Activated CD8-positive, alpha-beta T cell treated with anti-CD3 and anti-CD28 coated beads for 36 hours (primary cell): ENCODE measurements at places on chromosomes 4 and X.
A peak's percentile ranks its signal among the peaks of the same experiment; 100 is the strongest.

DNA sequence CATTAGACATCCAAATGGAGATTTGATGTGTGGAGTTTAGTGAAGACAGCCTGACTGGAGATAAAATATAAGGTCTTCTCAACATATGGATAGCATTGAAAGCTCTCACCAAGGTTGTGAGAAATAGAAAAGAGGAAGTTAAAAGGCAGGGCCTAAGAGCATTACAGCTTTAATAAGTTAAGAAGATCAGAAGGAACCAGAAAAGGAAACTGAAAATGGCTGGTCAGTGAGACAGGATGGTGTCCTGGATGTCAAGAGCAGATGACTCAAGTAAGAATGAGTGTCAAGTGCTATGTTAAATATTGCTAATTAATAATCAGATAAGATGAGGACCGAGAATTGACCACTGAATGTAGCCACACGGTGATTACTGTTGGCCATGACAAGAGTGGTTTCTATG is 642.9 kb downstream of the STPG2 start:
- H3K4me3 ChIP-seq = no peak overlapping the region
- no peak for DNase-seq
- no peaks in the 10 kb centered on the region for H3K4me1 ChIP-seq
- H3K27me3 ChIP-seq = no peaks in the 10 kb centered on the region
- H3K27ac ChIP-seq = no peak overlapping the region

- no peaks in the 10 kb centered on the region for H3K36me3 ChIP-seq
- H3K4me1 ChIP-seq = no peaks in the 10 kb centered on the region
- DNase-seq = no peak
- H3K27ac ChIP-seq = no peak overlapping the region
- no peaks in the 10 kb centered on the region for H3K27me3 ChIP-seq
- no peak overlapping the region for H3K4me3 ChIP-seq
Measured at GRCh38 chrX:151984328-151984727, 9.9 kb upstream of the GABRE start.

- H3K4me1 ChIP-seq = no peaks in the 10 kb centered on the region
- H3K4me3 ChIP-seq = no peak overlapping the region
- DNase-seq = no peak
- H3K27ac ChIP-seq = no peak overlapping the region
- no peaks in the 10 kb centered on the region for H3K36me3 ChIP-seq
Measured at GRCh38 chr4:35562861-35563260, 681.5 kb downstream of the ARAP2 start.

- H3K27me3 ChIP-seq = no peaks in the 10 kb centered on the region
- H3K4me3 ChIP-seq = no peak overlapping the region
- H3K36me3 ChIP-seq = peaks cover 14% of the 10 kb centered on the region
Measured at GRCh38 chr4:56940971-56941370, 33.3 kb downstream of the REST start.

DNA sequence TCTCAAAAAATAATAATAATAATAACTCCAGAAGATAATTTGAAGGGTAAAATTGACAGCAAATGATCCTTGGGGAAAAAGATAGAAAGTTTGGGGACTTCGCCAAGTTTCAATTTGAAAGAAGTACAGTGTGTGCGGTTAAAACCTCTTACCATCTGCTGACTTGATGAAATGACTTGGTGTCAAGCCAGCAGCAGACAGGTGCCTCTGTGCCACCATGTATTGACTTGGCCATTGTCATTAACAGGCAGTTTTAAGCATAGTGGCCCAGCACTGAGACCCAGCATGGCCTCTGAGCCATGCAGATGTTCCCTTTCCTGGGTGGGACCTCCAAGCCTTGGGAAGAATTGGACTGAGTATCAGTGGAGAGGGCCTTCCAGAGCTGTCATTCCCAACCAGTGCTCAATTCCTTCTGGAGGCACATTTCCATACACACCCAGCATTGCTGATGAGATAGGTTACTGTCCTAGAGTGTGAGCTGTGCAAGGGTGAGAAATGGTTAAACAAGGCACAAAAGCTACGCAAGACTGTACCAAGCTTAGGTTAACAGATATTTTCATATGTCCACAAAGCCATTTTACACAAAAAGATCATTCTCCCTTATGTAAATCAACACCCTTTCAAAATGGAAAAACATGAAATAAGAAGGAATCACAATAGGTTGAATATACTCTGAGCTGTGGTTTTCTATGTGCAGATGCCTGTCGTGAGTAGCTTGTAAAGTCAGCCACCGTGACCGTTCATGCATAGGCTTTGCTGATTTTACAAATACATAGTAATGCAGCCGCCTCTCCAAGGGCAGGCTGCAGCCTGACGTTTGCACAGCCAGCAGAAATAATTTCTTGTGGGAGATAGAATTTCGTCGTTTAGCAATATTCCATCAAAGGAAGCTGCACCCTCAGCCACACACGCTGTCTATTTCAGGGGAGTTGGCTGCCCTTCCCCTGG is 59.4 kb upstream of the FBXW7 start:
- H3K27ac ChIP-seq = no peak overlapping the region
- H3K27me3 ChIP-seq = peaks cover 9% of the 10 kb centered on the region
- H3K36me3 ChIP-seq = no peaks in the 10 kb centered on the region
- no peak overlapping the region for H3K4me3 ChIP-seq
- no peak for DNase-seq

GRCh38 chrX:150482537-150483206 is 85.7 kb upstream of the MTM1 start:
- no peaks in the 10 kb centered on the region for H3K27me3 ChIP-seq
- peaks cover 45% of the 10 kb centered on the region for H3K4me1 ChIP-seq
- no peaks in the 10 kb centered on the region for H3K36me3 ChIP-seq
- peak; percentile 77 for DNase-seq

DNA sequence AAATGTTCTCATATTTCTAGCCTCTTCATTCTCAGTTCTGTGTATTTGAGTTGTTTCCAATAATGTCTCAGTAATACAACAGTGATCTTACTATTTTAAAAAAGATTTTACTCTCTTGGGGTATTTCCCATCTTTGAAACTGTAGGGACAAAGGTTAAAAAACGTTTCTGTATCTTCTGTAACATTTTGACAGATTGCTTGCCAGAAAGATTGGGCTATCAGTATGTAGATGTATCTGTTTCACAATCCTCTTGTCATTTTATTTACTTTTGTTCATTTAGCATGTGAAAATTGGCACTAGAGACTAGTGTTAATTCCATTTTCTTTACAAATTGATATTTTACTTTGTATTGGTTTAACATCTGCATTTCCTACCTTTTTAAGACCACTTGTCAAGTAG is 6.2 kb upstream of the CXCL9 start:
- no peaks in the 10 kb centered on the region for H3K4me1 ChIP-seq
- DNase-seq = no peak
- H3K4me3 ChIP-seq = no peak overlapping the region
- H3K27me3 ChIP-seq = peaks cover 14% of the 10 kb centered on the region
- H3K27ac ChIP-seq = no peak overlapping the region
- no peaks in the 10 kb centered on the region for H3K36me3 ChIP-seq

GRCh38 chrX:154059231-154059630 is 38.3 kb downstream of the MECP2 start:
- no peak overlapping the region for H3K4me3 ChIP-seq
- DNase-seq = no peak
- peaks cover 71% of the 10 kb centered on the region for H3K4me1 ChIP-seq
- peak overlapping the region; percentile 82 for H3K27ac ChIP-seq
- H3K27me3 ChIP-seq = no peaks in the 10 kb centered on the region

GRCh38 chr4:3523628-3524221 is 8.5 kb downstream of the LRPAP1 start:
- DNase-seq = no peak
- no peak overlapping the region for H3K27ac ChIP-seq
- peaks cover 6% of the 10 kb centered on the region for H3K36me3 ChIP-seq
- H3K27me3 ChIP-seq = no peaks in the 10 kb centered on the region
- peaks cover 8% of the 10 kb centered on the region for H3K4me1 ChIP-seq
- H3K4me3 ChIP-seq = no peak overlapping the region

DNA sequence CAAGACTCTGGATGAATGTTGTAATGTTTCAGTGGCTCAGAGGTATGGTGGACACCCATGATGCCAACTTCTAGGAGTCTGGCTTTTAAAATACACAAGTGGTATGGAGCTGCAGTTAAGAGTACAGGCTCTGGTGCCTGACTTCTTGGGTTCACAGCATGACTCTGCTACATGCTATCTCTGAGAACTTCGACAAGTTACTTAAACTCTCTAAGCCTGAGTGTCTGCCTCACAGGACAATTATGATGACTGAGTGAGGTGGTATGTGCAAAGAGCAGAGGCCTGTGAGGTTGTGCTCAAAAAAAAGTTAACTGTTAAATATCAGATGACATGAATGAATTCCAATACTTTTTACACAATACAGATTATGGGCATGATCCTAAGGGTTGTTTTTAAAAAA is 90.9 kb upstream of the SRD5A3 start:
- DNase-seq = no peak
- peaks cover 8% of the 10 kb centered on the region for H3K27me3 ChIP-seq
- no peak overlapping the region for H3K27ac ChIP-seq

DNA sequence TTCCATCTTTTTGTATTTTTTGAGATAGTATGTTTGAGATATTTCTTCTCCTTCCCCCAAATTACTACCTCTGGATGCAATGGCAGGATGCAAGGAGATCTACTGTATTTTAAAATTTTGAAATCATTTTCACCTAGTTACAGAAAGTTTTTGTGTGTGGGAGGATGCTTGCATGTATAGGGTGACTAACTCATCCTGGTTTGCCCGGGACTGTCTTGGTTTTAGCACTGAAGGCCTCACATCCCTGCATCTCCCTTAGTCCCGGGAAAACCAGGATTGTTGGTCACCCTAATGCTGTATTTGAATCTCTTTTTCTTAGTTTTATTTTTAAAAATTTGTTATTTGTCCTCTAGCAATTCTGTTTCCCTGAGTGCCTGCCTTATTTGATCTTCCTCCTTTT is 12.1 kb downstream of the SUPT20HL2 start:
- no peaks in the 10 kb centered on the region for H3K27me3 ChIP-seq
- H3K4me1 ChIP-seq = no peaks in the 10 kb centered on the region
- no peak overlapping the region for H3K4me3 ChIP-seq
- no peak for DNase-seq
- H3K36me3 ChIP-seq = no peaks in the 10 kb centered on the region

DNA sequence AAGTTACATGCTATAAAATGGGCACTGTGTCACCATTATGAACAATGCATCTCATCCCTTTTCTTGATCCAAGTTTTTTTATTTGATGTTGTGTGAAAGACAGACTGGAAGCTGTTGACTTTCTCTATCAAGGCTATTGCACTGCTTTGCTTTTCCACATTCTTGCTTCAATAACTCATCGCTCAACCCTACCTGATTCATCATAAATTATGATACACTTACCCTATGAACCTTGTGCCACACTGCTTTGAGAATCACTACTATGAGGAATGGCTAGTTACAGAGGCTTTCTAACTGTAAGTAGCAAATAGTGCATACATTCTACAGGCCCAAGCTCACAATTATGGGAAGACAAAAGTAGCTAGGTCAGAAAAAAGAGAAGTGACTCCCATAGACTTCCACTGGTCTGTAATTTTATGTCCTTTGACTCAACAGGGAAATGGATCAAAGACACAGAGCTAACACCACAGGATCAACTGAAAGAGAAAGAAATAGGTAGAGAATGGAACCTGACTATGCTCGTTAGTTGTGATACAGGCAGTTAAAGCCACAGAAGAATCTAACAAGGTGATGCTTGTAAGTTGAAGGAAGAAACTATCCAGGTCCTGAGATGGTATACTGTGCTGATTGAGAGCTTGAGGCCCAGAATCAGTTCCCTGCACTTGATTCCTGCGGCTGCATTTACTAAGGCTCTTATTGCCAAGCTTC is 163.5 kb downstream of the PPP3CA start:
- no peak overlapping the region for H3K4me3 ChIP-seq
- H3K36me3 ChIP-seq = peaks cover 13% of the 10 kb centered on the region
- no peak for DNase-seq
- no peak overlapping the region for H3K27ac ChIP-seq
- no peaks in the 10 kb centered on the region for H3K27me3 ChIP-seq
- H3K4me1 ChIP-seq = peaks cover 8% of the 10 kb centered on the region

DNA sequence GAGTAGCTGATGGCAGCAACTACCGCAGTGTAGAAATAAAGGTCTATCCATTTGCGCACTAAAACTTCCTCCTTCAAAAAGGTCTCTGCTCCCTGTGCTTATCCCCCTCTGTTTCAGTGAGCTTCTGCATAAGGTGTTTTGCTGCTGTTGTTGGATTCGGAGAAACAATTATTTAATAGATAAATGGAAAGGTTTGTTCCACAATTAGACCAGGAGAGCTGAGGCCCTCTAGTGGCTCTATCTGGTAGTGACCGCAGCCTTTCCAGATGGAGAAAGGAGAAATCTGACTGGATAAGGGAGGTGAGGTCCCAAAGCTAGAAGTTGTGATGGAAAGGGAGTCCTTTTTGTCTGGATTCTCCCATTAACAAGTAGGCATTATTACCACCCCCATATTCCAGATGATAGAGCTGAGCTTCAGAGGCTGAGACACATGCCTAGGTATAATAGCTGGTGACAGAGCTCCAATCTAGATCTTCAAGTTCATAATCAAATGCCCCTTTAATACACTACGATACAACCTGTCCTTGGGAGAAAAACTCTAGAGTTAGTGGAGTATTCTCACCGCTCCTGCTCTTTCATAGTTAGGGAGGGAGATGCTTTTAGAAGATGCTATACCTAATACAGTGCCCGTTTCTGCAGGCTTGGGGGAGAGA is 5.1 kb upstream of the GABRQ start:
- H3K36me3 ChIP-seq = no peaks in the 10 kb centered on the region
- H3K4me3 ChIP-seq = no peak overlapping the region
- no peak overlapping the region for H3K27ac ChIP-seq
- H3K27me3 ChIP-seq = peaks cover 7% of the 10 kb centered on the region

GRCh38 chrX:134551376-134552048 is 91.5 kb downstream of the HPRT1 start:
- DNase-seq = no peak
- peaks cover 16% of the 10 kb centered on the region for H3K4me1 ChIP-seq
- H3K36me3 ChIP-seq = no peaks in the 10 kb centered on the region
- H3K27me3 ChIP-seq = peaks cover 34% of the 10 kb centered on the region
- H3K27ac ChIP-seq = no peak overlapping the region

DNA sequence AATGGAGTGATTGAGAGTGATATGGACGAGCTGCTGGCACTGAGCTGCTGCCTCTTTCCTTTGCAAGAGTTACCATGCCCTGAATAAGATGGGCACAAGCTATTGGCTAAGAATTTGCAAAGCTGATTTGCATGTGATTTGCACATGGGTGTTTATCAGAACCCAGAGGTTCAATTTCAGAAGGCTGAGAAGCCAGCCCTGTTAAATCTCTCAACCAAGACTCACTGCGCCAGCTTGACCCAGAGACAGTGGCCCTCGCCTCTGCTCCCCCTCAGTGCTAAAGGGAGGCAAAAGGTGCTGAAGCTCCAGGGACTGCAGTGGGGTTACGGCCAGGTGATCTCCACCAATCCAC is 701 bp downstream of the ARHGAP4 start:
- H3K4me1 ChIP-seq = peaks cover 19% of the 10 kb centered on the region
- H3K4me3 ChIP-seq = peak overlapping the region; percentile 90
- H3K27me3 ChIP-seq = no peaks in the 10 kb centered on the region
- H3K36me3 ChIP-seq = peaks cover 39% of the 10 kb centered on the region

DNA sequence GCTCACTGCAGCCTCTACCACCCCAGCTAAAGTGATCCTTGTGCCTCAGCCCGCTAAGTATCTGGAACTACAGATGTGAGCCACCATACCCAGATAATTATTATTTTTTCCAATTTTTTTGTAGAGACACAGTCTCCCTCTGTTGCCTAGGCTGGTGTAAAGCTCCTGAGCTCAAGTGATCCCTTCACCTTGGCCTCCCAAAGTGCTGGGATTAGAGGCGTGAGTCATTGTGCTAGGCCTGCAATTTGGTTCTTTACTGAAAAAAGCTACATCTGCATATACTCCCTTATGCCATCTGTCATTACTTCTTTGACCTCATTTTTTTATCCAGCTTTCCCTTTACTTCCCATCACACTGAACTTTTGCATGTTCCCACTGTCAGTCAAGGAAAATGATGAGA is 2012.4 kb upstream of the IGFBP7 start:
- no peaks in the 10 kb centered on the region for H3K4me1 ChIP-seq
- no peaks in the 10 kb centered on the region for H3K27me3 ChIP-seq
- no peak overlapping the region for H3K4me3 ChIP-seq
- DNase-seq = no peak
- H3K27ac ChIP-seq = no peak overlapping the region
